ENCODE measurements at places on chromosomes 7 and 10. TPM values are rescaled to one million over a fixed set of nuclear protein-coding genes. Genes with fewer than 3 reads are reported as not detected.
A peak's percentile ranks its signal among the peaks of the same experiment; 100 is the strongest.

DNA sequence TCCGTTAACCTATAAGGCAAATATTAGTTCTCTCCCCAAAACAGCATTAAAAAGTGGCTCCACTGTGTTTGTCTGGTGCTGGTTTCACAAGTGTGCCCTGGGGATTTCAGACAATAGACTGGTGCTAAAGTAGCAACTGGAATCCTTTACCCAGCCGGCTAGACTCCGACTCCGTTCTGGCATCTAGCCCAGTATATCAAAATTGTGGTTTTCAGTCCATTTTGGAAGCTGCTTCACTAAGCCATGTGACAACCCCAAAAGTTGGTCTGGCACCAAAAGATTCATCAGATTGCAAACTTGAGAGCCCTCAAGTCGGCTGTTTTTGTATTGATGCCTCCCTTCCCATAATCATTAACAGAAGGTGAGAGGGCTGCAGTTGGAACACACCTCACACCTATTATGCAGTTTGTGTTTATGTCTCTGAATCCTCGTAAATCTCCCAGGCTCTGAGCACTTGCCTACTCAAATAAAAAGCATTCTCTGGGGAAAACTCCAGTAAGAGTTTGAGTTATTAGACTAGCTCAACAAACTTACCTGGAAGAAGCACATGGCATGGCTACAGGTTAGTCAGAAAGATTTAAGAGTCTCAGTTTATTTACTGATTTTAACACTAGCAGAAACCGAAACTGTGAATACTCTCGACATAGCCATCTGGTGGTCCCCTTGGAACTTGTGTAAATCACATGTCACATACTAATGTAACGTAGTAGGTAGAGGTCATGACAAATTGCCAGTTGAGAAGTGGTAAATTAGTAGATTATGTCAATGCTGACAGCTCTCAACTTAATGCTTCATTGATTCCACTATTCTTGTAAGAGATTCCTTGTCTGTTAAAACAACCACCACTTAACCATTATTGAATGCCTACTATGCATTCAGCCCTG, 14.8 kb upstream of the WNT16 start:
- DNase-seq, result no peak

MOGAT3 gene
- total RNA-seq, result not detected

DNA sequence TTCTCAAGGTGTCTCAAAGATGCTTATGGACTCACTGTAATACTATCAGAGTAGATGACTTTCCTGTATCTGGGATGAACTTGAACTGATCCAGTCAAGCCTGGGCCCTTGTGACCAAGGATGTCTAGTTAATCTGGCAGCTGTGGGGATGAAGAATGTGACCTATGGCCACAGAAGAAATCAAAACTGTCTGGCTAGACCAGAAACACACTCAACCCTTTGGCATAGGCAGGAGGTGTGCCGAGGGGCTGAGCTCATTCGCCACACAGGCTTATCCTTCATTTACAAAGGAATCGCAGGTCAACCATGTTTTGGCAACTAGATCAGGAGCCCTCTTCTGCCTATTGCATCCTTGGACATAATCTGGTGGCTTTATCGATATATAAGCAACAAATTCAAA, 110.6 kb downstream of the ATXN7L1 start:
- DNase-seq, result no peak

- DNase-seq, result peak; percentile 63
Measured at GRCh38 chr7:2926896-2927405, 82.8 kb upstream of the GNA12 start.

NKX1-2 gene
- total RNA-seq, result 1.1 TPM

TSPAN13 gene
- total RNA-seq, result 9.2 TPM

PON1 gene
- not detected for total RNA-seq

SPAM1 gene
- not detected for total RNA-seq

MRPS24 gene
- 135 TPM for total RNA-seq

DNA sequence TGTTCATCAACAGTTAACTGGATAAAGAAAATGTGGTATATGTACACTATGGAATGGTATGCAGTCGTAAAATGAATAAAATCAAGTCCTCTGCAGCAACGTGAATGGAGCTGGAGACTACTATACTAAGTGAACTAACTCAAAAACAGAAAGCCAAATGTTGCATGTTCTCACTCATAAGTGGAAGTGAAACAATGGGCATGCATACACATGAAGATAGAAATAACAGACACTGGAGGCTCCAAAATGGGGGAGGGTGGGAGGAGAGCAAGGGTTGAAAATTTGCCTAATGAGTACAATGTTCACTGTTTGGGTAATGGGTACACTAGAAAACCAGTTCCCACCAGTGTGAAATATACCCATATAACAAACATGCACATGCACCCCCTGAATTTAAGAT, 179.5 kb downstream of the ZWINT start:
- DNase-seq, result no peak

DNA sequence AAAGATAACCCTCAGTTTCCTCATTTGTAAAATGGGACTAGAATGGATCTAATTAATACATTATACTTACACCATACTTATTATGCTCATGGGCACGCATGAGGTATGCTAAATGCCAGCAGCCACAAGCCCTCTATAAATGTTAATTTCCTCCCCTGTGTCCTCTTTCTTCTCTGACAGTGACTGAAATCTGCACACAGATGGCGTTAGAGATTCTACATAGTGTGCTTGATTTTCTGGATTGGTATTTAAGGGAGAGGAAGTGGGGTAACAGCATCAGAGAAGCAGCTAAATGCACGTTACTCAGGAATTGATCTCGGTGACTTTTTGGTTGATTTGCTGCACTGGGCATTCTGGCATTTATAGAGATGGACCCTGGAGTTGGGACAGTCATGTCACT, 568.5 kb downstream of the CALN1 start:
- DNase-seq, result no peak

HHEX gene
- 1.0 TPM for total RNA-seq

DNA sequence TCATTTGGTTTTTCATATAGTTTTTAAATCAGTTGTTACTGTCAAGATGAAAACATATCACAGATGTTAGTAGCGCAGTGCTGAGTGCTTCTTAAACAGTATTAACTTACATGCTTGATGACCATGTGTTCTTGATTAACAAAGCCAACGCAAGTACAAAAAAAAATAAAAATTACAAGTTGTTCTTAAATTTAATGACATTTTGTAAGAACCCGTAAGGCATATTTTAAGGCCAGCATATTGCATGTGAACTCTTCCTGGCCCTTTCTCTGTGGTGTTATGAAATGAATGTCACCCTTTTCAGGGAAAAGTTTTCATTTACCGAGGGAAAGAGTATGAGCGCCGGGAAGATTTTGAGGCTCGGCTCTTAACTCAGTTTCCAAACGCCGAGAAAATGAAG, 140.4 kb upstream of the NPS start:
- DNase-seq, result no peak

- DNase-seq, result no peak
Measured at GRCh38 chr7:41873741-41874140, 170.9 kb upstream of the INHBA start.

DNA sequence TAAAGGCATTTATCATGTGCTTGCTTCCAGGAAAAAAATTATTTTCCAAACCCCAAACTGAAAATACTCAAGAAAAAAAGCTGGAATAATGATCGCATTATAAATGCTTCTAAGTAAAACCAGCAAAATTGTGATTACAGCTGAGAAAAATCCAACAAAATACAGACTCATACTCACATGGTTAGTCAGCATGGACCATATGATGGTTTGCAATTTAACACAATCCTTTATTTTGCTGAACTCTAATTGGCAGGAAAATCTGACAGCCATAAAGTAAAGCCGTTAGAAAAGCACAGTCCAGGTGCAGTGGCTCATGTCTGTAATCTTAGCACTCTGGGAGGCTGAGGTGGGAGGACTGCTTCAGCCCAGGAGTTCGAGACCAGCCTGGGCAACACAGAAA, 59.6 kb downstream of the BRI3 start:
- DNase-seq, result no peak

FLNC gene
- 5.3 TPM for total RNA-seq

TMEM270 gene
- not detected for total RNA-seq

JCAD gene
- 3.8 TPM for total RNA-seq

GRCh38 chr7:28682801-28683200, 270.5 kb downstream of the CREB5 start:
- no peak for DNase-seq

GRCh38 chr10:87844837-87845623, 18.3 kb downstream of the KLLN start:
- no peak for DNase-seq

GRCh38 chr7:136027160-136027559, 50.0 kb upstream of the MTPN start:
- DNase-seq, result no peak

GSTO2 gene
- 19.9 TPM for total RNA-seq

DNA sequence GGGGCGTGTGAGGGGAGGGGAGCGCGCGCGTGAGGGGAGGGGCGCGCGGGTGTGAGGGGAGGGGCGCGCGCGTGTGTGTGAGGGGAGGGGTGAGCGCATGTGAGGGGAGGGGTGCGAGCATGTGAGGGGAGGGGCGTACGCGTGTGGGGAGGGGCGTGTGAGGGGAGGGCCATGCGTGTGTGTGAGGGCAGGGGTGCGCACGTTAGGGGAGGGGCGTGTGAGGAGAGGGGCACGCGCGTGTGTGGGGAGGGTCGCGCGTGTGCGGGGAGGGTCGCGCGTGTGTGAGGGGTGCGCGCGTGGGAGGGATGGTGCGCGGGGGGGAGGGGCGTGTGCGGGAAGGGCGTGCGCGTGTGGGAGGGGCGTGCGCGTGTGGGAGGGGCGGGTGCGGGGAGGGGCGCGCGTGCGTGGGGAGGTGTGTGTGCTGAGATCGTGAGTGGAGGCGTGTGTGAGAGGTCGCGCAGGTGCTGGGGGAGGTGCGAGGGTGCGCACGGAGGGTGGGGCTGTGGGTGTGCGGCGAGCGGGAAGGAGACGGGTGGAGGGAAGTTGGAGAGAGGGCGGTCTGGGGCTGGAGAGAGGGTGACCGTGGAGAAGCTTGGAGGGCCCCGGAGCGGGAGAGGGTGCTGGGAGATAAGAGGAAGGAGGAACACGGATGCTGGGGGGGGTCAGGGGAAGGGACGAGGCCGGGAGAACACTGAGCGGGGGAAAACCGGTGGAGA, 19.7 kb downstream of the MXI1 start:
- peak; percentile 68 for DNase-seq

PDE6C gene
- not detected for total RNA-seq

DNA sequence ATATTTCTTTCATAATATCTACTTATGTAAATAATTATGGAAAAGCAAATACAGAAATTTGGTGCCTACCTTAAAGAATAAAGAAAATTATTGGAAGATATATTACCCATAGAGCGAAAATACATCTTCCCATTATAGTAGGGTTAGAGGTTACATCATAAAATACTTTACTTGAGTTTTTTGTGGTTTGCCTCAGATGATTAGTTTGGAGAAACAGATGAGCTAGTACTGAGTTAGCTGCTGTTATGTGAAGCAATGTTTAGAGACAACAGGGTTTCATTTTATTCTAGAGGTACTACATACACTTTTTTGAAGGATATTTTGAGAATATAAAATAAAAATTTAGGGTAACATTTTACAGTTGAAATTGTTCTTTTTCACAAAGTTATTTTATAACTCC, 2.9 kb upstream of the MLLT10 start:
- DNase-seq, result no peak

- DNase-seq, result no peak
Measured at GRCh38 chr7:6558837-6559236, 7.6 kb upstream of the GRID2IP start.

DNA sequence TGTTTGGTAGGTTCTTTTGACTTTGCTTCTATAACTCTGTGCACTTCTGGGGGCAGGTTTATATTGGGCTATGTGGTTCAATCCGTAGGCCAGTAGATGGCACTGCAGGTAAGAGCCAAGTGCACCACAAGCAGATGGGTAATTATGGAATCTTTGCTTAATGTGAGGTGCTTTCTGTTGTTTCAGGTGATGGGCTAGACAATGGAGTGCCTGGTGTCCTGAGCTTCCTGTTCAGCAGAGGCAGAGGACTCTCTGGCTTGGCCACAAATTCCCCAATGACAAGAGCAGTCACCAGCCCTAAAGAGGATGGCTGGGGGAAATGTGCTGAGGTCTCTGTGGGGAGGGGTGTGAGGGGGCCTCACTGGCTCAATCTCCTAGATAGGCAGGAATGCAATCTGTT, 455.0 kb downstream of the CCSER2 start:
- no peak for DNase-seq

OR9A2 gene
- total RNA-seq, result not detected

GRCh38 chr7:100015232-100016214, at the start of gene ZKSCAN1:
Gene ZKSCAN1 (plus strand): TSS chr7:100015596. CDS start chr7:100023507, 7,911 bp downstream.
- peak; percentile 82 for DNase-seq

- DNase-seq, result no peak
Measured at GRCh38 chr7:625376-625971, 101.0 kb upstream of the DNAAF5 start.

- no peak for DNase-seq
Measured at GRCh38 chr7:50633414-50633710, 68.2 kb upstream of the DDC start.

DNAJB9 gene
- 41.9 TPM for total RNA-seq

DNA sequence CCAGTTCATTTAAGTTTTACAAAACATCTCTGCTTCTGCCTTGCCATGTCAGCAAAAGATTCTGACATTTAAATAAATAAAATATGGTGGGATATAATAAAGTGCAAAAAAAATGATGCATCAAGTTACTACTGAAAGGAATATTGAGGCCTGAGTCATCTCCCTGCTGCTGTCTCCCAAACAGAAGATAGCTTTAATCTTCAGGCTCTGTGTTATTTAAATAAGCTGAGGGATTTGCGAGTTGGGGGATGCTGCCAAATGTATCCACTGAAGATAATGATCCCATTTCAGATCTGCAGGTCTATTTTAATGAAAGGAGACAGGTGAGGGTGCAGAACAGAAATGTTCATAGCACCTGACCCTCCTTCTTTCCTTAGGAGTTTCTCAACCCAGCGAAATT, 720.8 kb downstream of the AUTS2 start:
- DNase-seq, result no peak

- no peak for DNase-seq
Measured at GRCh38 chr10:25766687-25767221, 167.3 kb upstream of the MYO3A start.

- no peak for DNase-seq
Measured at GRCh38 chr7:85525676-85526075, 338.8 kb upstream of the SEMA3D start.

- DNase-seq, result no peak
Measured at GRCh38 chr7:27121684-27122076, 8.9 kb downstream of the HOXA4 start.

PRSS58 gene
- total RNA-seq, result not detected

ZNF853 gene
- total RNA-seq, result 7.7 TPM

- no peak for DNase-seq
Measured at GRCh38 chr10:48214716-48215485, 59.6 kb downstream of the FRMPD2 start.

SDK1 gene
- 6.6 TPM for total RNA-seq

- DNase-seq, result no peak
Measured at GRCh38 chr7:12320987-12321647, 82.5 kb downstream of the VWDE start.

ARL5B gene
- 10.9 TPM for total RNA-seq

MRC1 gene
- total RNA-seq, result 19.2 TPM

Data from lower leg skin (tissue), 4 donors.